ENCODE measurements at places on chromosomes 13 and 19.

GRCh38 chr13:28654276-28654675 lies 4.7 kb upstream of the POMP start:
- DNase-seq, result no peak
- no peak overlapping the region for H3K27ac ChIP-seq
- H3K27me3 ChIP-seq, result no peaks in the 10 kb centered on the region
- no peak overlapping the region for H3K4me3 ChIP-seq
- H3K36me3 ChIP-seq, result peaks cover 4% of the 10 kb centered on the region

DNA sequence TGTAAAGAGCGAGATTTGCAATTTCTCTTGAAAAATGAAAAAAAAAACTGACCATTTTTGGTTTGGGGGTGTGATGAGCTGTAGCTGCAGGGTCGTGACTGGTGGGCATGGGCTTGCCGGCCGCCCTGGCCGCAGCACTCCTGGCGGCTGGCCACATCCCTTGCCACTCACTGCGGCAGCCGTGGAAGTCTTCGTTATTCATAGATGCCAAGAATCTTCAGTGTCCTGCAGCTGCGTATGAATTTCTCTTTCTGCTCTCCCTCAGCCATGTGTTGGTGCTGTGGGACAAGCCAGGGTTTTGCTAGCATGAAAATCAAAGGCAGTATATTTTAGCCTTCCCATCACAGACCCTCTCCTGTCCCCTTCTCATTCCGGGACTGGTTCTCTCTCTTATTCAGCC lies 151.7 kb upstream of the TSHZ3 start:
- peaks cover 16% of the 10 kb centered on the region for H3K27me3 ChIP-seq
- no peaks in the 10 kb centered on the region for H3K4me1 ChIP-seq
- peak; percentile 19 for DNase-seq
- H3K27ac ChIP-seq, result no peak overlapping the region
- H3K4me3 ChIP-seq, result no peak overlapping the region
- H3K36me3 ChIP-seq, result no peaks in the 10 kb centered on the region

GRCh38 chr19:44845612-44846454 lies at the start of gene NECTIN2:
NECTIN2 (plus strand) TSS chr19:44846297; CDS start chr19:44846526, 229 bp downstream.
- H3K4me3 ChIP-seq, result peak within 1 kb of the TSS; percentile 99
- DNase-seq, result peak; percentile 100
- no peaks in the 10 kb centered on the region for H3K27me3 ChIP-seq
- no peaks in the 10 kb centered on the region for H3K36me3 ChIP-seq

- H3K27me3 ChIP-seq, result no peaks in the 10 kb centered on the region
- no peak overlapping the region for H3K27ac ChIP-seq
- peaks cover 17% of the 10 kb centered on the region for H3K4me1 ChIP-seq
- no peak overlapping the region for H3K4me3 ChIP-seq
Observed at GRCh38 chr13:26589754-26590153, 32.3 kb downstream of the WASF3 start.

DNA sequence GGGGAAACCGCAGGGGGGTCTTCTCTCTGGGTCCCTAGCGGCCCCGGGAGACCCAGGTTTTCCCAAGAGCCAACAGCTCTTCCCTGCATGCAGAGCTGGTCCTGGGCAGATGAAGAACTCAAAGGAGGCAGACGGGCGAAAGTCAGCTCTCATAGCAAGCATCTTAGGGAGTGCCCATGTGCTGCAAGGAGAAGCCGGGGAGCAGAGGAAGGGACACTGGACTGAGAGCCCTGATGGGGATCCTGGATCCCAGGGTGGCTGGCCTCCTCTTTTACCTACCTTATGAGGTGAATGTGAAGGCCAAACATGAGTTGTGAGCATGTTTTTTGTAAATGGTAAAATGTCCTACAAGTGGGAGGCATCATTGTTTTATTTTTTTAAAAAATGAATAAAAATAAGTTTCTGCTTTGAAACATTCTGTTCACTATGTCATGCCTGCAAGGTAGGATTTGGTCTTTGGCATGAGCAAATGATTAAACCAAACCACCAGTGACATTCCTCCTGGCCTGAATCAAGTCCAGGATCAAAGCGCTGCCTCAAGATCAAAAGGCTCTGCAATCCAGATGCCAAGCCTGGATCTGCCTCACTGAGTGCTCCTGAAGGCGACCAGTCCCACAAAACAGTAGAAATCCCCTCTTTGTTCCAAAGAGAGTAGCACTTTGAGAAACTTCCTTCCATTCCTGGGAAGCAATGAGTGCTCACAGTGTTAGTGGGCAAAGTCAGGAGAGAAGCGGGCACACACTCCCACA lies 92.2 kb upstream of the SERP2 start:
- peaks cover 27% of the 10 kb centered on the region for H3K27me3 ChIP-seq
- no peak overlapping the region for H3K27ac ChIP-seq
- DNase-seq, result no peak

DNA sequence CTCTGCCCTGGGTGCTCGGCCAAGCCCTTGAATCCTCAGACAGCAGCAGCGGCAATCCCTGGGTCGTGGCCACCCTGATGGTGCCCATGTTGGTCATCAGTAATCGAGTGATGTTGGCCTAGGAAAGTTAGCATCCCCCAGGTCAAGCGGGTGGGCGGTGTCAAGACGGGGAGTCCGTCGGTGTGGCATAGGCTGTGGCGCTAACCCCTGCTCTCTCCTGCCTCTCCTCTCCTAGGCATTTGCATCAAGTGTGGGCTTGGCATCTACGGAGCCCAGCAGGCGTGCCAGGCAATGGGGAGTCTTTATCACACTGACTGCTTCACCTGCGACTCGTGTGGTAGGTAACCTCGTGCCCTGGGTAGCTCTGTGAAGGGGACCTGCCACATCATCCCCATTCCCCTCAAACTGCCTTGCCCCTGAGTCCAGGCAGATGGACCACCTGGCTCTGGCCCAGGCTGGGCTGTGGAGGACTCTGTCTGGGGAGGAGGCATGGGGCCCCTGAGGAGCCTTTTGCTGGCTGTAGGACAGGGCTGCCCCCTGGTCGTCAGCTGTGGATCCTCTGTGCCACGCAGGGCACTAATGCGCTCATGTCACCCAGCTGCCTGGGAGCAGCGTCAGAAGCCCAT lies 8.7 kb downstream of the WTIP start:
- DNase-seq, result no peak
- H3K4me1 ChIP-seq, result peaks cover 3% of the 10 kb centered on the region
- no peak overlapping the region for H3K4me3 ChIP-seq
- H3K36me3 ChIP-seq, result peaks cover 21% of the 10 kb centered on the region
- no peaks in the 10 kb centered on the region for H3K27me3 ChIP-seq

DNA sequence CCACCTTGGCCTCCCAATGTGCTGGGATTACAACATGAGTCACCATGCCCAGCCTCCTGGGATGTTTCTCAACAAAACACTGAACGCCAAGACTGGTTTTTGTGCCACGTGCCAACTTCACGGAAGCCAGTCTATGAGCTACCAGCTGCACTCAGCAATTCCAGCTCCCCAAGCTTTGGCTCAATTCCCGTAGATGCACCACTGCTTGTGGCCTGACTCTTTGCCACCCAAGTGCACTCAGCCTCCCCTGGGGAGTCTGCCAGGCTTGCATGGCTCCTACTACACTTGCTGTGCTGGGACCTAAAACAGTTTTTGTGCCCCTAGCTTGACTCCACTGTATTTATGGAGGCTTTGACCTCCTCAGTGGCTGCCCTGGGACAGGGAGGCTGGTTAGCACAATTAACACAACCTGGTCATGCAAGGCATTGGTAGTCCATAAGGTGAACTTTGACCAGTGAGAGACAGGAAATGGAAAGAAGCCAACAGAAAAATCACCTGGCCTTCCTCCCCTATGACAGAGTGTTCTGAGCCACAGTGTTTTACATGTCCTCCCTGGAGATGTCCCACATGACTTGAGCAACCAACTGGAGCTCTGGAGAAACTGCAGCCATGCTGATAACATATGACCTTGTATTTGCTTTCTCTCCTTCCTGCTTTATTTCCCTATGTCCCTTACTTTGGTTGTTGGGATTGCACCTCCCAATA lies 1173.1 kb downstream of the UQCRFS1 start:
- H3K4me1 ChIP-seq, result no peaks in the 10 kb centered on the region
- no peaks in the 10 kb centered on the region for H3K36me3 ChIP-seq
- H3K27me3 ChIP-seq, result no peaks in the 10 kb centered on the region
- H3K27ac ChIP-seq, result no peak overlapping the region
- H3K4me3 ChIP-seq, result no peak overlapping the region

DNA sequence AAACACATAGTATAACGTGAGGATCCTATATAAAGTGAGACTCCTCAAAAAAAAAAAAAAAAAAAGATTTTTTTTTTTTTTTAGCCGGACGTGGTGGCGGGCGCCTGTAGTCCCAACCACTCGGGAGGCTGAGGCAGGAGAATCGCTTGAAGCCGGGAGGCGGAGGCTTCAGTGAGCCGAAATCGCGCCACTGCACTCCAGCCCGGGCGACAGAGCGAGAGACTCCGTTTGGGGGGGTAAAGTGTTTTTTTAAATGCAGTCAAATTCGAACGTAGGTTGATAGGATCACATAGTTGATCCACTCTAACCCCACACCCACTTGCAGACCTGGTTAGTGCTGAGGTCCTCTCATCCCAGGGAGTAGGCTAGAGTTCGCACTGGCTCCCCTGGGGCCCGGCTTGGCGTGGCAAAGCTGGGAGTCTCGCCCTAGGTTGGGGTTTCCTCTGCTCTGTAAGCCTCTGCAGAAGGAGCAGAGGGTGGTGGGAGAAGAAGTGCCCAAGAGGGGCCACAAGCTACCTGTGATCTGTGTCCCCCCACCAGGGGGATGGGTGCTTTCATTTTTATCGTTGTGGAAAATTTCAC lies 6.5 kb downstream of the RNF225 start:
- H3K4me3 ChIP-seq, result peak overlapping the region; percentile 87
- DNase-seq, result no peak
- H3K27ac ChIP-seq, result peak overlapping the region; percentile 97
- H3K36me3 ChIP-seq, result peaks cover 4% of the 10 kb centered on the region
- peaks cover 12% of the 10 kb centered on the region for H3K27me3 ChIP-seq
- peaks cover 17% of the 10 kb centered on the region for H3K4me1 ChIP-seq

DNA sequence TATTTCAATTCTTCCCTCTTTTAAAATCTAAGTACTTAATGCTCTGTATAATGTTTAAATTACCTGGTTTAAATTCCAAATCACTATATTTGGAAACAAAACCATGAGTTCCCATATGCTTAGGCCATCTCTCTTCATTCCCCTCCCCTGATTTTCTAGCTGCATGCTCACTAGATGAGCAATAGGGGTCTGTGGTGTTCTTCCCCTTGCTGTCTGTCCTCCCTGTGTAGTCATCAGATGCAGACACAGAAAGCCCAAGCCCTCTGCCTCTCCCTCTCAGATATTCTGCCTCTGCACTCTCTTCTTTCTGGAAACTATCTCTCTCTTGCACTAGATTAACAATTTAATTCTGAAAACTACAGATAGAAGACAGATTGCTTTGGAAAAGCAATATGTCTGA lies 1730.2 kb downstream of the OLFM4 start:
- H3K27me3 ChIP-seq, result no peaks in the 10 kb centered on the region
- no peaks in the 10 kb centered on the region for H3K36me3 ChIP-seq

GRCh38 chr13:95660981-95661581 lies 15.9 kb upstream of the DNAJC3 start:
- H3K27ac ChIP-seq, result no peak overlapping the region
- H3K4me1 ChIP-seq, result peaks cover 4% of the 10 kb centered on the region
- no peaks in the 10 kb centered on the region for H3K36me3 ChIP-seq
- H3K4me3 ChIP-seq, result no peak overlapping the region
- H3K27me3 ChIP-seq, result no peaks in the 10 kb centered on the region

GRCh38 chr19:1953441-1954094 lies 12.6 kb downstream of the CSNK1G2 start:
- H3K4me1 ChIP-seq, result no peaks in the 10 kb centered on the region
- no peak overlapping the region for H3K4me3 ChIP-seq
- no peak overlapping the region for H3K27ac ChIP-seq
- no peaks in the 10 kb centered on the region for H3K27me3 ChIP-seq
- no peak for DNase-seq

GRCh38 chr13:99724633-99725517 lies 223.6 kb downstream of the TM9SF2 start:
- no peak overlapping the region for H3K27ac ChIP-seq
- no peak for DNase-seq
- H3K4me3 ChIP-seq, result no peak overlapping the region
- no peaks in the 10 kb centered on the region for H3K36me3 ChIP-seq
- H3K27me3 ChIP-seq, result no peaks in the 10 kb centered on the region

DNA sequence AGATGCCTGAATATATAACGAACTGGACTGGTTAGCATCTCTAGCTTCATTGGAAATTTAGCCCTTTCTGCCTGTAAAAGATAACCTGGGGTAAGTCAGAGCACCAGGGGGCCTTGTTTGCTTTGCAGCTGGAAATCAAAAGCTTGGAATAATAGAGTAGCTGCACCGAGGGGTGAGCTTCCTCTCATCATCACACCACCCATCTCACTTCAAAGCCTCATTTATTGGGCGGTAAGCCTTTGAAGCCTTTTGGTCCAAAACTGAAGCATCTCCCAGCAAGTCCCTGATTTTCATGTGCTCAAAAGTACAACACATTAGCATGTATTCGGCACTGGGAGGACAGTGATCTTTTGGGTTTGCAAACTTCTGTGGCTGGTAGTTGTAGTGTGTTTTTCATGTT lies 405.1 kb downstream of the FOXO1 start:
- no peaks in the 10 kb centered on the region for H3K27me3 ChIP-seq
- H3K4me3 ChIP-seq, result no peak overlapping the region

- peaks cover 21% of the 10 kb centered on the region for H3K4me1 ChIP-seq
- H3K27ac ChIP-seq, result peak overlapping the region; percentile 98
- H3K27me3 ChIP-seq, result no peaks in the 10 kb centered on the region
- peaks cover 6% of the 10 kb centered on the region for H3K36me3 ChIP-seq
- DNase-seq, result no peak
Observed at GRCh38 chr19:45769821-45770191, 754 bp upstream of the SIX5 start.

GRCh38 chr13:100131863-100132574 lies 43.1 kb downstream of the PCCA start:
- no peaks in the 10 kb centered on the region for H3K27me3 ChIP-seq
- H3K27ac ChIP-seq, result no peak overlapping the region
- H3K4me3 ChIP-seq, result no peak overlapping the region
- DNase-seq, result no peak
- peaks cover 4% of the 10 kb centered on the region for H3K4me1 ChIP-seq

GRCh38 chr19:14187561-14187960 lies 18.4 kb downstream of the ADGRL1 start:
- no peak for DNase-seq
- H3K4me1 ChIP-seq, result peaks cover 9% of the 10 kb centered on the region

DNA sequence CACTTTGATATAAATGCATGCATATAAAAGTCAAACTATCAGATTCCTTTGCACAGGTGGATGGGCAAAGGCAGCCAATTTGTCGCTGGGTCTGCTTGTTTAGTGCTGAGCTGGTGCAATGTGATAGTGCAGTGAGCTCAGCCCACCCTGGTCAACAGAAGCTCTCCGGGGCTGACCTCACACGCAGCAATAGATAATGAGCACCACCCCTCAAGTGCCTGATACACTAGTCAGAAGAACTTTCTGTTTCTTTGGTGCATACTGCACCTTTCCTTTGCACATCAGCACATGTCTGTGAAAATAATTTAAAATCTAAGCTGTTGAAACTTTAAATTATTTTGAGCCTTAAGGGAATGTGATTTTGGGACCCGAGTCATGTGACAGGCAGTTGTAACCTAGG lies 20.2 kb downstream of the ATP8A2 start:
- no peak for DNase-seq
- H3K27ac ChIP-seq, result peak overlapping the region; percentile 62
- no peak overlapping the region for H3K4me3 ChIP-seq
- peaks cover 3% of the 10 kb centered on the region for H3K27me3 ChIP-seq
- H3K36me3 ChIP-seq, result peaks cover 3% of the 10 kb centered on the region
